Natural killer cell treated with Interleukin-12 subunit alpha and Interleukin-12 subunit beta and Interleukin-15 and Interleukin-18, amount 100 ng/mL, for 72 hours (primary cell): ENCODE measurements at places on chromosomes 1 and 21. TPM values are rescaled to one million over a fixed set of nuclear protein-coding genes. Genes with fewer than 3 reads are reported as not detected.
A peak's percentile ranks its signal among the peaks of the same experiment; 100 is the strongest.

The CTNNBIP1 gene
- 18.7 TPM for total RNA-seq

The HTR6 gene
- total RNA-seq = not detected

The TMCC2 gene
- total RNA-seq = 24.0 TPM

The OR2T1 gene
- total RNA-seq = not detected

The MCOLN2 gene
- total RNA-seq = 117 TPM

The MMP23B gene
- 6.1 TPM for total RNA-seq

The SMIM34 gene
- total RNA-seq = not detected

The CADM3 gene
- total RNA-seq = not detected

The NEK7 gene
- 108 TPM for total RNA-seq

The DDR2 gene
- total RNA-seq = 0.57 TPM

The LCE1D gene
- total RNA-seq = not detected

The S100A11 gene
- 113 TPM for total RNA-seq

GRCh38 chr1:85692730-85693314 lies 15.4 kb downstream of the ZNHIT6 start:
- DNase-seq = no peak

GRCh38 chr21:44795342-44795741 lies 6.3 kb downstream of the UBE2G2 start:
- DNase-seq = no peak

DNA sequence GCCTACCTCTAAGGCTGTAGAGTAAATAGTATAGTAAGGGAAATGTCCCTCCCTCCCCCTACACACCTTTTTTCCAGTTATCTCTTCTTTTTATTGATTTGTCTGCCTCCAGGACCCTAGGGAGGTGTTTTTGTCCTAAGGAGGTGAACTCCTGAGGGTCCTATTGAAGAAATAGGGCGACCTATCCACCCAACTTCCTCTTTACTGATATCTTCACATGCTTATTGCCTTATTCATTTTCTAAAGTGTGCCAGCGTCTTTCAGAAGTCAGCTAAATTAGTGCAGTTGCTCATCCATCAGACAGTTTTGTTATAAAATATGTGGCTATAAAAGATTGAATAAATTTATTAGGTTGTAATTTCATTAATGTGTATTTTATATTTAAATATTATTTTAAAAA lies 5.9 kb downstream of the BACH1 start:
- no peak for DNase-seq

DNA sequence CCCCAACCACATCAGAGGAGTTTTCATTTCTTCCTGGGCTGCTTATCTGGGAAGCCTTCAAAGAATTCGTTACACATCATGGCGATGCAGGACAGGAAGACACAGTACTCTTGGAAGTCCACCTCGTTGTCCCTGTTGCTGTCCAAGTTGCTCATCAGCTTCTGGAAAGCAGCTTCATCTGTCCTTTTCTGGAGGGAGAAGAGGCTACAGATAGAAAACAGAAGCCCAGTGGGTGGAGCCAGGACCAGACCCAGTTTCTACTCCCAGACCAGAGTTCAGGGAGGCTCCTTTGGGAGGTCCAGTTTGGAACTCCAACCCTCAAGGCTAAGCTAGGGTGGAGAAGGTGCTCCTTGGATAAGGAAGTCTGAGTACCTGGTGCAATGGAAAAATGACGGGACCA lies 1.9 kb downstream of the S100A4 start:
- DNase-seq = no peak

DNA sequence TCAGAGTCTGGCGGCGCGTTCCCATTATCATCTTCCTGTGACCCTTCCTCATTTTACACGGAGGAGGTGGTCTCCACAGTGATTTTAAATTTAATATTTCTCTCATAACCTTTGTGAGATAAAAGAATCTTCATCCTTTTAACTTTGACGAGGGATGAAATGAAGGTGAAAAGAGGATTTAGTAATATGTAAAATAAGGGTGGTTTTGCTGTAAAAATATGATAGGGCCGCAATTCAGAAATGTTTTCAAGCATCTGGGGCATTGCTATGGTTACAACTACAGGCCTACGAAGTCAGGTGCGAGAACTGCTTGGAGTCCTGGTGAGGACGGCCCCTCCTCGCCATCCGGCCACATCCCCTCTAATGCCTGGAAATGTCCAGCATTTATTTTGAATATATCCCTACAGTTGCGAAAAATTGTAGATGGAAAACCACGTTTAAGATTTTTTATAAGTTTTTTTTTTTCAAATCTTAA lies 422 bp upstream of the RSBN1 start:
- peak; percentile 62 for DNase-seq

DNA sequence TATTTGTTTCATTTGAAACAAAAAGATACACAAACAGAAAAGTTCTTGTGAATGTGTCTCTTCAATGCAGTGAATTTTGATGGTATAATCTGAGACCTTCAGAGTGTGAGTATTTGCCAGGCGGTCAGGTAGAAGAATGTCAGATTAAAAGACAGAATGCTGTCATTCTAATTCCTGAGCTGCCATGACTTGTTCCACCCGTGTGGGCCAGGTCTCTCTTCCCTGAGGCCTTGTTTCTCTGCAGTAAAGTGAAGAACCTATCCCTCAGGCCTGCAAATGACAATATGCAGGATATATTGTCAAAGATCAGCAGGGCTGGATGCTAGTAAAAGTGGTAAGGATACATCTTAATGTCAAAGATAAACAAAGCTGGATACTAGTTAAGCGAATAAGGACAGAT lies 111.4 kb downstream of the ZP4 start:
- no peak for DNase-seq

DNA sequence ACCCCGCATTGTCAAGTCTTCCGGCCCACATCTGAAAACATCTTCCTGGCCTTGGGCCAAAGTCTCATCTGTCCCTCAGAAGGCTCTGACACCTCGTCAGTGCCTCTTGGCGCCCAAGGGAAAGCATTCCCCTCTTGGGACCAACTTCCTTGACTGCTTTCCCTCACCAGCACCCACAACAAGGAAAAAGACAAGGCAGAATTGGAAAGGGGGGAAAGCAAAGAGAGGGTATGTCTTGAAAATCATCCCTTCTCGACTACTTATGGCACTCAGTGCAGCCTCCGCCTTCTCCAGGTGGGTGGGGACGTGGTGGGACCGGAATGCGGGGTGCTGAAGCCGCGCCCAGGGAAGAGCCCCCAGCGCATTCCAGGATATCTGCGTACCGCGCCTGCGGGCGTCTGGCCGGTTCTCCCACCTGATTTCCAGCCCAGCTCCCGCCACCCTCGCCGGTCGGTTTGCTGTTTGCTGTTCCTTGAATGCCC lies 554 bp upstream of the SLC39A1 start:
- DNase-seq = no peak

DNA sequence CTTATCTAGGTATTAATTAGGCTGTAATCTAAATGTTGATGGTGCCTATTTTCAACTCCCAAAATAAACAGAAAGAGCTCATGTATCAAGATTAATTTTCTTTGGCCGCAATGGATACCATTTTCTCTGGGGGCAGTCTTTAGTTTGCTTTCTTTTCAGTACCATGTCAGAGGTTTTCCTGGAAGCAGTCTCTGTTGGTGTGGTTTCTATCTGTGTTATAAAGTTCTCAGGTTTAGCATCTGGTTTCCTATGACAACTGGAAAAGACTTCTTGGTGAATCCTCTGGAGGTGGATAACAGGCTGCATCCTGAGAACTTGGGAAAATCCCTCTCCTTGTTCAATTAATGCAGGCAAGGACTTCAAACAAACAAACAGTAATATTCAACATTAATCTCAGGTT lies 38.7 kb upstream of the BATF3 start:
- no peak for DNase-seq

DNA sequence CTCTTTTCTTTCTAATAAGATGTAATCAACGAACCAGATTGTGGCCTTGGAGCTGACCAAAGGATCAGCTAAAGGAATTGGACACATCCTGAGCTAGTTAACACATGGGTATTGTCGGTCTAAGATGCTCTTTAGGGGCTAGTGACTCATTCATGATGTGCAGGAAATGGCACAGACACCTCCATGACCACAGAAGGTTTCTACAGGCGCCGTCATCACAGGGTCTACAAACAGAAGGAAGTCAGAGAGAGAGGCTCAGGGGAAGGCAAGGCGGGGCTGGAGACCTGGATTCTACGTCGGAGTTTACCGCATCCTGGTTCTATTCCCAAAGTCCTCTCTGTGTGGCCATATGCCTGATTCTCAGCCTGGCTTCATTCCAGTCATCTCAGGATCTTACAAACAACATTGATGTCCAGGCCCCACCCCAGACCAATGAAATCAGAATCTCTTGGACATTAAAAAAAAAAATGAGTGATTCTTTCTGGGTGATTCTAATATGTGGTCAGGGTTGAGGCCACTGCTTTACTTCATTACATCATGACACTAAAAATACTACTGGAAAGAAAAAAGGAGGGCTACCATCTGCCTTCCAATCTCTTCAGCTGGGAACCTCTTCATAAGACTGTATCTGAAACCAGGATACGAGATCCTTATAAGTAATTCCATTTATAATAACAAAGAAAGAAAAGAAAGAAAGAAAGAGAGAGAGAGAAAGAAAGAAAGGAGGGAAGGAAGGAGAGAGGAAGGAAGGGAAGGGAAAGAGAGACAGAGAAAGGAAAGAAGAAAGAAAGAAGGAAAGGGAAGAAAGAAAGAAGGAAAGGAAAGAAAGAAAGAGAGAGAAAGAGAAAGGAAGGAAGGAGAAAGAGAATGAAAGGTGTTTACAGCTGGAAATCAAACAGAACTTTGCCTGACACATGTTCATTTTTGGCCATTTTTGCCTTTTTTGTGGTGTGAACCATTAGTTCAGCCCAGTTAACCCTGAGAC lies 11.6 kb upstream of the KCNJ15 start:
- peak; percentile 76 for DNase-seq

DNA sequence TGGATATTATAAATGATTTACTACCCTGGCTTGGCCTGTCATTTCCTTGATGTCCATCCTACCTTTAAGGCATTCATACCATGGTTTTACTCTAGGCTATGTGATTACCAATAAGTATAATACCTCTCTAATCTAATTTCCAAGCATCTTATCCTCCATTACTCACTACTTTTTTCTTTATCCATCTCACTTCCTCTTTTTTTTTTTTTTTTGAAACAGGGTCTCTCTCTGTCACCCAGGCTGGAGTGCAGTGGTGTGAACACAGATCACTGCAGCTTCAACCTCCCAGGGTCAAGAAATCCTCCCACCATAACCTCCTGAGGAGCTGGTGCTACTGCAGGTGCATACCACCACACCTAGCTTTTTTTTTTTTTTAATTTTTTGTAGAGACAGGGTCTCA lies 39.9 kb downstream of the INKA2 start:
- no peak for DNase-seq

GRCh38 chr1:243902100-243902499 lies 52.1 kb upstream of the AKT3 start:
- DNase-seq = no peak

DNA sequence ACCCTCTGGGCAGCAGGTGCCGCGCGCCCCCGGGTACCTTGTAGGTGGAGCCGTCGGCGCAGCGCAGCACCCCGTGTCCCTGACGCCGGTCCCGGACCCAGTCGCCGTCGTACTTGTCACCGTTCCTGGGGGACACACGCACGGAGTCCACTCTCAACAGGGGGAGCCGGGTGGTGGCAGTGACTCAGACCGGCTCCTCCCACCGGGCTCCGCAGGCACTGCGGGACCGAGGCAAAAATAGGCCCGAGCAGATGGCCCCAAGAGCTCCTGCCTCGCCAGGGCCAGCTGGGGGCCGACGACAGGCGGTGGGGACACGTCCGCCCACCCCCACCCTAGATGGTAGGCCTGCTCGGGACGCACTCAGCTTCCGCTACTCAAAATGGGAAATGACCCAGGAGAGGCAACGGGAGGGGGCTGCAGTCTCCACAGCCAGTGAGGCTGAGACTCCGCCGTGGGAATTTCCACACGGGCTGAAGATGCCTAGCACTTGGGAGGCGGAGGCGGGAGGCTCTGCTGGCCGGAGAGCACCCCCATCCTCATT lies 6.3 kb downstream of the MORN1 start:
- DNase-seq = peak; percentile 53

- no peak for DNase-seq
Observed at GRCh38 chr1:152735648-152736047, 22.2 kb upstream of the KPRP start.

- DNase-seq = no peak
Observed at GRCh38 chr1:33298623-33299277, 22.1 kb downstream of the A3GALT2 start.

DNA sequence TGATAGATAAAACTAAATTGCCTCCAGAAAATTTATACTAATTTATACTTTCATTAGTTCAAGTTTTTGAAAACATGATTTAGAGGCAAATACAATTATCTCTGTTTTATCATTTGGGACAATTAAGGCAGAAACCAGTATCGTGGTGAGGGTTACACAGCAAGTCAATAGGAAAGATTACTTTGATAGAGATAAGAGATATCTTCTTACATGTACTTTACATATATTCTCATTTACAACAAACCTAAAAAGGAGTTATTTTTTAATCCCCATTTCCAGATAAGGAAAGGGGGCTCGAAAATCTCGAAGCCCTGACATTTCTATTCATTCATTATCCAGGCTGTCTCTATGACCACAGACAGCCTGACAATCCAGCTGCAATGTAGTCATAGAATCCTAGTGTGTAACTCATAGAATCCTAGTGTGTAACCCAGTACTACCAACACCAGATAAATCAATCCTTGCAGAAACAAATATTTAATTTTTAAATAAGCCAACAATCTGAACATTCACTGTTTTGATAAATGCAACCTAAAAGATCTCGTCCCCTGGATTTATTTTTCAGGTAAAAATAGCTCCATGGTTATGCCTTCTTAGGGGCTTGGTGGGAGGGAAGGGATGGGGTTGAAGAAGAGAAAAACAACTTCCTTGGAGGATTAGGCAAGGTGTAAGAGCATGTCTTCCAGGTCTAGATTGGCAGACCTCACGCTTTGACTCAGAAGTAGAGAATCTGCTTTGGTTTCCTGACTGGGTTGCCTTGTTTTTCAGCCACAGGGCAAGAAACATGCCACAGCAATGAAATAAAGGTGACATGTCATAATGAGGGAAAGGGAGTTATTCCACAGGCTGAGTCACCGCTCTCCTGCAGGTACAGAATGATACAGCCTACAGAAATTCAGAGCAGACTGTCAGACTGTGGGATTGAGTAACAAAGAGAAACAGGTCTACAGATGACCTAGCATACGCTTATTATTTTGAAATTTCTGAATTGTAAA lies 45.6 kb downstream of the IRF2BP2 start:
- DNase-seq = no peak

GRCh38 chr1:56566994-56567393 lies 12.4 kb downstream of the PLPP3 start:
- no peak for DNase-seq

GRCh38 chr1:58699011-58699762 lies 675 bp downstream of the MYSM1 start:
- DNase-seq = no peak

GRCh38 chr1:60857851-60858250 lies 224.5 kb upstream of the NFIA start:
- no peak for DNase-seq

- peak; percentile 73 for DNase-seq
Observed at GRCh38 chr1:234326497-234327366, 46.5 kb upstream of the COA6 start.

DNA sequence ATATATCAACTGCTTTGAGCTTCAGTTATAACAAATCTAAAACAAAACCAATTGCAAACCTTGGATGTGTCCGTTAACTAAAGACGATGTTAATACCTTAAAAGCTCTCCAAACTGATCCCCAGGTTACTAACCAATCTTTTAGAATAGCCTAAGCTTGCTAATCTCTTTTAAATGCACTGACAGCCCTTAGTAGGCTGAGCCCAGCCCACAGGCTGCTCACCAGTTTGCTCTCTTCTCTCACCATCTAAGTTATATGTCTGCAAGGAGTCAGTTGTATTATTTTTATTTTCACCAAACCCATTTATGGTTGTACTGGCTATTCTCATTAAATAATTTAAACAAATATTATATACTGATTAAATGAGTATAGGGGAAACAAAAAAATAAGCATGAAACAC lies 199.5 kb downstream of the ADGRL2 start:
- DNase-seq = no peak
